ENCODE measurements at places on chromosomes 11 and 22. TPM values are rescaled to one million over a fixed set of nuclear protein-coding genes. Genes with fewer than 3 reads are reported as not detected.

Gene SYCE3
- not detected for total RNA-seq

Gene GSTT2B
- total RNA-seq: not detected

Gene FAM180B
- 0.27 TPM for total RNA-seq

Gene OR8D1
- total RNA-seq: not detected

Gene TRIM29
- total RNA-seq: not detected

Gene IL17REL
- total RNA-seq: 0.57 TPM

Gene NAV2
- total RNA-seq: 0.59 TPM

Gene MRPL49
- total RNA-seq: 47.7 TPM

Gene DUSP8
- total RNA-seq: 71.7 TPM

Gene C11orf86
- total RNA-seq: not detected

Gene TMA7B
- 13.0 TPM for total RNA-seq

Gene HTR3A
- total RNA-seq: not detected

Gene ELFN2
- total RNA-seq: 0.44 TPM

Gene LRP4
- 0.05 TPM for total RNA-seq

Gene DTX4
- 1.0 TPM for total RNA-seq

Gene RHBDD3
- 16.0 TPM for total RNA-seq

Gene CHADL
- 1.2 TPM for total RNA-seq
